ENCODE measurements at places on chromosomes 13 and 19. TPM values are rescaled to one million over a fixed set of nuclear protein-coding genes. Genes with fewer than 3 reads are reported as not detected.

Gene NCCRP1
- total RNA-seq, result 4.8 TPM

Gene BRD4
- total RNA-seq, result 13.7 TPM

Gene LILRB2
- not detected for total RNA-seq

Gene PSG3
- total RNA-seq, result not detected

Gene ATP4A
- not detected for total RNA-seq

Gene PTGIR
- total RNA-seq, result not detected
